SK-N-MC (cell line): ENCODE measurements at places on chromosomes 5 and 9.

DNA sequence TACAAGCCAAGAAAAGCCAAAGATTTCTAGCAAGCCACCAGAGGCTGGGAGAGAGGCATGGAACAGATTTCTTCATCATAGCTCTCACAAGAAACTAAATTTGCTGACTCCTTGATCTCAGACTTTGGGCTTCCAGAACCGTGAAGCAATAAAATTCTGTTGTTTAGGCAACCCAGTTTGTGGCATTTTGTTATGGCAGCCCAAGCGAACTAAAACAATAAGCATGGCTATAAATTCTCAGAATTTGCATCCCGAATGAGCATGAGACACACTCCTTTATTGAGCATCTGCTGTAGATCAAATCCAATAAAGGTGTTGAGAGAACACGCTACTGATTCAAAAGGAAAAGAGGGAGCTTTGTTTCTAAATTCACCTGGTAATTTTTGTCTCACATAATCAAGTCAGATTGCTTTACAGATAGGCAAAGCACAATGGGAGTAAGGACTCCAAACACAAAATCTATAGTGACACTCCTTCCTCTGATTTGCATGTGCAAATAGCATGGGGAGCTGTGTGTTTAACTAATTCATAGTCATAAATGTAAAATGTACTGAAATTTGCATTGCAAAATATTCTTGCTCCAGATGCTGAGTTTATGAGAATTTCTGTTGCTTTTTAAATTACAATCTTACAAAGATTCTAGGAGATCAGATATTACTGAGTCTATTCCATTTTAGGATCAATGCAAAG lies 308.7 kb downstream of the MED10 start:
- DNase-seq = no peak

DNA sequence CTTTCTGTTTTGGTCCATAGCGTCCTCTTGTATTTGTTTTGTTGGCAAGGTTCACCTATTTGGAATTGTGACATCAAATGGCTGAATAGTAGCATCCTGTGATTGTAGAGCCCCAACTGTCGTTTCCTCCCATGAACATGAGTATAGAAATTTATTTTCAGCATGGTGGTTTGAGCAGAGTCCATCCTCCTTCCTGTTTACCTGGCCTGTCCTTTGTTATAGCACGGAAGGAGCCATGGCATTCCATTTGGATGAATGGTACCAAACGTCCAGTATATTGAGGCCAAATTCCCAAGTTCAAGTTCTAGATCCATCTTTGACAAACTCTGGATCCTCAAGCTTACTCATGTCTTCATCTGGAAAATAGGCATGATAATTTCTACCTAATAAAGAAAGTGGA lies 16.8 kb downstream of the RASGRF2 start:
- DNase-seq = no peak

- no peak for DNase-seq
Measured at GRCh38 chr9:127424676-127424999, 456 bp downstream of the ZNF79 start.

DNA sequence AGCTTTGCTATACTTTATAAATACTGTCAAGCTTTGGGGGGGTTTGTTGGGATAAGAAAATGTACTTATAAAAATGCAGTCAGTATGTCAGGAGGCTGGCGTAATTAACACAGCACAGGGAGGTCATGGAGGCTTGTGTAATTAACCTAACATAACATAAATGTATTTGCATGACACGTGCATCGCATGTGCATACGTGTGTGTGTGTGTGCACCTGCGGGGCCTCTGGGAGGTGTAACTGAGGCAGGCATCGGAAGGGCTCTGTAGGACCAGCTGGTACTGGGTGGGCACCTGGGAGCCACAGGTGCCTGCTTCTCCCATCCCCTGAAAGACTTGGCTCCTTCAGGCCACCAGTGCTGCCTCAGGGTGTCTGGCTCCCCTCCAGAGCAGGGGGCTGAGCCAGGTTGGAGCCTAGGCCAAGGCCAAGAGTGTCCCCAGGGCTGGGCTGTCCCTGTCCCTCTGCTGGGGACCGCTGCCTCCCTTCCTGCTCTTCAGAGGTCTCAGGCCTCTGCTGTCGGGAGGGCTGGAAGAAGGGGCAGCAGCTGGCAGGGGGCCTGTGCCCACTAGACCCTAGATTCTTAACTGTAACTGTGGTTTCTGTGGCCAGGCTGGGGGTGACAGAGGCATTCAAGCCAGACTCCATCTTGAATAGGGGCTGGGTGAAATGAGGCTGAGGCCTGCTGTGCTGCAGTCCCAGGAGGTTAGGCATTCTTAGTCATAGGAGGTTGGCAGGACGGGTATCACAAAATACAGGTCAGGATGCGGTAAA lies 9.0 kb downstream of the FCN2 start:
- no peak for DNase-seq

GRCh38 chr5:355379-355935 lies 33.9 kb downstream of the AHRR start:
- no peak for DNase-seq

DNA sequence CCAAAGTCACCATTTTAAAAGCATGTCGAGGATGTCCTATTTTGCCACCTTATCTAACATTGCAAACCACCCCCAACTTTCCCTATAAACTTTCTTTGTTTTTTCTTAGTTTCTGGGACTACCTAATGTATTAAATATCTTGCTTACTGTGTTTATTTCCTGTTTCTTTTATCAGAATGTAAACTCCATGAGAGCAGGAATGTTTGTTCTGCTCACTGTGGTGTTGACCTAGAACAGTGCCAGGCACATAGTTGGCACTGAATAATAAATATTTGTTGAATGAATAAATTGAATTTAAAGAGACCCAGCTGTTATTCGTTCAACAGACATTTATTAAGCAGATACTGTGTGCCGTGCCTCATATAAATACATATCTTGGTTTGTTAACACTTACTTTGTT lies 35.2 kb downstream of the MACIR start:
- no peak for DNase-seq

DNA sequence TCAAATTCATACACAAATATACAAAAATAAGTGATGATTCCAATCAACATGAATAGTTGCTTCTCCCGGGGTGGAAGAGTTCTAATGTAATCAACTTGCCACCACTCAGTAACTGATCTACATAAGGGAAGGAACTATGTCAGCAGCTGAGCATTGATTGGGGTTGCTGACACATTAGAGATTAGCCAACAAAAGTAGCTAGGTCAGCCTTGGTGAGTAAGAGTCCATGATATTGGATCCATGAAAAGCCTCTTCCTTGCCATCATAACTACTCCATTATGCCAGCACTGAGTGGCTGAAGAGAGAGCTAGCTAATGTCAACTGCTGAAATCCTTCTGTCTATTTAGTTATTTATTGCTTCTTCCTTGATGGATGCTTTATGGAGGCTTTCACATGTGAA lies 309.8 kb downstream of the NFIB start:
- DNase-seq = no peak

DNA sequence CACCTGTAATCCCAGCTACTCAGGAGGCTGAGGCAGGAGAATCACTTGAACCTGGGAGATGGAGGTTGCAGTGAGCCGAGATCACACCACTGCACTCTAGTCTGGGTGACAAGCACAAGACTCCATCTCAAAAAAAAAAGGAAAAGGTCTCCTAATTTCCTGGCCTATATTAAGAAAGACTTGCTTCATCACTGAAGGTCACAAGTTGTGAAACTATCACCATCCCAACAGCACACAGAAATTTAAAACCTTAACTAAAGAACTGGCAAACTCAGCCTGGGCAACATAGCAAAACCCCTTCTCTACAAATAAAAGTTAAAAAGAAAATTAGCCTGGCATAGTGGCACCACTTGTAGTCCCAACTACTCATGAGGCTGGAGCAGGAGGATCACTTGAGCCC lies 17.2 kb downstream of the FRMD3 start:
- DNase-seq = no peak

GRCh38 chr9:89814340-89815040 lies 209.7 kb downstream of the GADD45G start:
- DNase-seq = no peak

- DNase-seq = no peak
Measured at GRCh38 chr5:1312993-1313833, 18.3 kb upstream of the TERT start.

- no peak for DNase-seq
Measured at GRCh38 chr9:129586245-129586644, 34.7 kb downstream of the C9orf50 start.

GRCh38 chr5:122727112-122727541 lies 47.8 kb upstream of the SNX2 start:
- no peak for DNase-seq

DNA sequence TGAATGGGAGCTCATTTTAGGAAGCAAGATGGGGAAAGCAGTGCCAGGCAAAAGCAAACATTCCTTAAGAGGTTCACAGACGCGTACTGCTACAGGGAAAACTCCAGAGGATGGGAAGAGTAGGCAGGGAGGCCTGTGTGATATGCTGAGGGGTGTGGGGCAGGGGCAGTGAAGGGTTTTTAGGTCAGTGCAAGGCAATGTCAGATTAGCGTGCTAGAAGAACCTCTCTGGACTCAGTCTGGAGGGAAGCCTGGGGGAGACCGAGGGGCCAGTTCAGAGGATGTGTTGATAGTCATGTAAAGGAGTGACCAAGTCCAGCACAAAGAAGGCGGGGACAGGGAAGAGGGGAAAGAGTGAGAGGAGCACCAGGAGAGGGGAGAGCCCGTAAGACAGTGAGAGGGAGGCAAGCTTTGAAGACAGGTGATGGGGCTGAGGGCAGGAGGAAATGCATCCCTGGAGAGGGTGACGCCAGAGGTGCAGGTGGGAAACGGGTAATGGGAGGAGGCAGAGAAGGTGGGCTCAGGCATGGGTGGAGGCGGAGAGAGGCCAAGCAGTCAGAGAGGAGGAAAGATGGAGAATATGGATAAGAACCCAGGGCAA lies 134.5 kb downstream of the MTX3 start:
- DNase-seq = no peak

DNA sequence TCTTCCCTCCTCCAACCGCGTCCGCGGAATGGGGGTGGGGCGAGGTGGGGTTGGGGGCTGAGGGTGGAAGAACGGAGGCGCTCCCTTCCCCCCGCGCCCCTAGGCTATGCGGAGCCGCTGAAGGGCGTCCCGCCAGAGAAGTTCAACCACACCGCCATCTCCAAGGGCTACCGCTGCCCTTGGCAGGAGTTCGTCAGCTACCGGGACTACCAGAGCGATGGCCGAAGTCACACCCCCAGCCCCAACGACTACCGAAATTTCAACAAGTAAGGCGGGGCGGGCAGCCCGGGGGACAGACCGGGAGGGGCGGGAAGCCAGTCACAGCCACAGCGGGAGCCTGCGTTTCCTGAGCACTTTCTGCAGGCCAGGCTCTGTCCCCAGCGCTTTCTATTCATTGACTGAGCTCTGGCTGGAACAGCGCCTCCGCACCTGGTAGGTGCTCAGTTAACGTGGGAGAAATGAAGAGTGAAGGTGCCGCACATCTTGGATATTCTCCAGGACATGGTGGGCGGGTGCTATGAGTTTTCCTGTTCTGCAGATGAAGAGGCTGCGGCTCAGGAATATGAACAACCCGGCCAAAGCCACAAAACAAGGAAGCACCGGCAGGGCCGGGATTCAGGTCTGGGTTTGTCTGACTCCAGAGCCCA lies 11.3 kb downstream of the MYOZ3 start:
- no peak for DNase-seq
